MV-4-11 (cell line): ENCODE measurements at places on chromosomes 13 and 19.

GRCh38 chr19:1123885-1124677 is 20.3 kb downstream of the GPX4 start:
- no peak for DNase-seq

DNA sequence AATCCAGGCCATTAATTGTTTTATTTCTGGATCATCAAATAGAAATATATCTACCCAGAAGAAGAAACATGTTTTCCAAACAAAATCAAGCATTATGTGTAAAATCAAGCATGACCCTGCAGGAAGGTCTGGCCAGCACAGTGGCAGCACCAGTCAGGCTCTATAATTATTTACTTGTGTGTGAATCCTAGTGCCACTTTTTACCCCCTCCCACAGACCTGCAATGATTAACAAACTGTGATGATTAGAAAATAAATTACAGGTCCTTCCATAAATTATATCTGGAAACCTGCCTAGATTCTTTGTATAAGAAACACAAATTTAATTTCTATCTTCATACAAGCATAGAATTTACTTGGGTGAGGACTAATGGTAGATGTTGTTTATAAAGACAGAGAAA is 186.1 kb downstream of the GPC6 start:
- DNase-seq, result no peak

- no peak for DNase-seq
These were observed 44.4 kb downstream of the FAM124A start for GRCh38 chr13:51266642-51267041.

GRCh38 chr13:71773531-71773930 is 93.5 kb downstream of the DACH1 start:
- no peak for DNase-seq

DNA sequence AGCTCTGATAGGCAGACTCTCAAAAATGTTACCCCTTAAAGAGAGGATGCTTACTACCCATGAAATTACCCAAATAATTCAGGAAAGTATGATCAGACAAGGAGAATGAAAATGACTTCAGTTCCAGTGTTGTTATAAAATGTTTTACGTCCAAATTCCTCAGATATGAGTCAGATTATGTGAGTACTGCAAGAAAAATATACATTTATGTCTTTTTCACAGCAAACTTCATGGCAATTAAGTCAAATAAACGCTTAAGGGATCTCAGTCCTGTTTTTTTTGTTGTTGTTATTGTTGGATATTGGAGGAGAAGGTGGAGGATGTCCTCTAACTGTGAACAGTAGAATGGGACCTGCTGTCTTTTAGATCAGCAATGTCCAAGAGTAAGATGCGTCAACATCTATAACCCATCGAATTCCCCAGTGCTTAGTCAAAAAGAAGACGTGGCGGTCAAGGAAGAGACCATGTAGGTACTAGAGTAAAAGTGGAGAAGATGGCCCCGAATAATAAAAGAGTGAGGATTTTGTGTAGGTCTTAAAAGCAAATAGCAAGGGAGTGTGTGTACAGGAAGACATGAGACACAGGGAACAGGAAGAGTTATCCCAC is 215.4 kb upstream of the IRS2 start:
- no peak for DNase-seq

DNA sequence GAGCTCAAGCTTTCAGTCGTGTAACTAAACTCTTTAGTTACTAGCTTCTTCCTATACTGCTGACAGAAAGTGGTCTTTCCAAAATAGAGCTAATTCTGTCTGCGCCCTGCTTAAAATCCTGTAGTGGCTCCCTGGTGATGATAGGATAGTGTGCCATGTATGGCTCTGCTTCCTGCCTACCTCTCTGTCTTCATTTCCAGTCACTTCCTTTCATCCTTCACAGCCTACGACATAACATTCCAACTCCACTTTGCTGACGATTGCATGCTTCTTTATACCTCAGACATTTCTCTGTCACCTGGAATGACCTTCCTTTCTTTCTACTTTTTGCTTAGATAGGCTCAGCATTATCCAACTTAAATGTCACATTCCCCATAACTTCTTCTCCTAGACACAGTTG is 190.8 kb downstream of the MAB21L1 start:
- DNase-seq, result no peak

DNA sequence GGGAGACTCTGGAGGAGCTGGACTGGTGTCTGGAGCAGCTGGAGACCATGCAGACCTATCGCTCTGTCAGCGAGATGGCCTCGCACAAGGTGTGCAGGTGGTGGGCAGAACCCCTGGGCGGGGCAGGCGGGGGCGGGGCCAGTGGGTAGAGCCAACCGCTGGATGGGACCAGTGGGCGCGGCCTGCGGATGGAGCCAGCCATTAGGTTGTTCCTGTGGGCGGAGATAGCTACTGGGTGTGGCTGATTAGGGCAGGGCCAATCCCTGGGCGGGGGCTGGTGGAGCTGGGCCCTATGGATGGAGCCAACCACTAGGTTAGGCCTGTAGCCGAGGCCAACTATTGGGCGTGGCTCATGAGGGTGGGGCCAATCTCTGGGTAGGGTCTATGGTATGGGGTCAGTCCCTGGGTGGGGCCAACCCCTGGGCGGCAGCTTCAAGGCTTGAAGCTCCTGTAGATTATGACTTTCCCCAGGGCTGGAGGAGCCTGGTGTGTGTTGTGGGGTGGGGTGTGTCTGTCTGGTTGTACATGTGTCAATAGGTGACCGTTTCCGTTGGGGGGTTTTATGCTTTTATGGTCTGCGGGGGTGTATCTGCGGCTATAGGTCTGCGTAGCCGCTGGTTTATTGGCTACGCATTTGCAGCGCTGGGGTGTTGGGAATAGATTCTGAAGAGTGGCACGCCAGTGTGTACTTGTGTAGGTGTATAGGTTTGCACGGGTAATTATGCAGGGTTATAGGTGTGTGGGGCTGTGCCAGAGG is 30.7 kb downstream of the PDE4A start:
- DNase-seq, result peak; percentile 44

DNA sequence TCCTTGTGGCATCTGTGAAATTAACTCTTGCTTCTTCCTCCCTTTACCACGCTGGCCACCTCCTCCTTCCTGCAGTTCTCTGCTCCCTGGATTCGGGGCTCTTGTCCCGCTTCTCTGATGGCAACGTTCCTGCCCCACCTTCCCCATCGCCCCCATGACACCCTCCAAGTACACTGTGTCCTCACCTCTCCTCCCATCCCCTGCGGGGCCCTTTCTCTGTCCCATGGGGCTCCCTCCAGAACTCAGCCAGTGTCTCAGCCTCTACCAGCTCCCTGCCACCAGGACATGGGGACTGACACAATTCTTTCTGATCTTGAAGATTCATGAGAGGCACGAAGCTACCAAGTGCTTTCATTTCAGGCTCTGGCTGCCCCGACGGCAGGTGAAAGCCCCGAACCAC is 9.1 kb downstream of the CARS2 start:
- DNase-seq, result no peak

DNA sequence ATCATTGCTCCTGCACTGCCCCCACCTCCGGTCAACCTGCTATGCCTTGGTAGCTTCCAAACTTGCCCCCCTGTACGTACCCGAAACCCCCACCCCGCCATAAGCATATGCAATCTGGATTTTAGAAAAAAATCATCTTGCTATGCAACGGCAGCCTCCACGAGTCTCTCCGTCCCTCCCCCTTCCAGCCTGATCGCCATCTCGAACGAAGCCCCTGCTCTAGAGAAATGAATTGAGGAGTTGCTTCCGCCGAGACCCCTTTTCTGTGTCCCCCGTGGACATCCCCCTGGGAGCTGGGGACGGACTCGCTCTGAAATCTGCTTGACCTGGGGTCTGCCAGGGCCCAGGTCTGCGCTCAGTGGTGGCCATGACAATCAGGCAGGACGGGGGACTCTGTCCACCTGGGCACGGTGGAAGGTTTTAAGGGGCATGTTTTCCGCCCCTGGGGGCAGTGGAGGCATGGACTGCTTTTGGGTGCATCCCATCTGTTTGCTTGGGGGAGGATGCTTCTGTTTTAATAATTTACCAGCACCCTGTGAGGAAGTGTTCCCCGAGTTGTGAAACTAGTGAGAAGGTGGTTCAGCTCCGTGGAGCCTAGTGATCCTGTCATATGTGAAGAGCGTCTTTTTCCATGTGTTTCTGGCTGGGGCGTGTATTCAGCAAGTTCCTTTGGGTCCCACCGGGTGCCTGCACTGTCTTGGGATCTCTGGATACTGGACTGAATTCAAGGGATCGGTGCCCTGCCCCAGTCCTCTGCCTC is 1.0 kb downstream of the KDM4B start:
- DNase-seq, result peak; percentile 86

DNA sequence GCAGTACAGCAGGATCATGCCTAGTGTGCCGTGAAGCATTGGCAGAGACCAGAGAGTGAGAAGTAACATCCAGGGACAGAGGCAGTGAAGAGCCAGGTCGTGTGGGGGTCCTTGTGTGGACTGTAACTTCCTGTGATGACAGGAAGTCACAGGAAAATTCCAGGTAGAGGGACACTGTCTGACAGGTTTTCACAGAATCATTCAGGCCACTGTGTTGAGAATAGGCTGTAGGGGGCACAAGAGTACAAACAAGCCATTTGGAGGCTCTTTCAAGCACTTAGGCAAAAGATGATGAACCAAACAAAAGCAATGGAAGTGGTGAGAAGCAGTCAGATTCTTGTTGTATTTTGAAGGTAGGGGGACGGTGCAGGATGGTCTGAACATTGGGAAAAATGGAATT is 46.4 kb downstream of the N4BP2L1 start:
- peak; percentile 15 for DNase-seq

DNA sequence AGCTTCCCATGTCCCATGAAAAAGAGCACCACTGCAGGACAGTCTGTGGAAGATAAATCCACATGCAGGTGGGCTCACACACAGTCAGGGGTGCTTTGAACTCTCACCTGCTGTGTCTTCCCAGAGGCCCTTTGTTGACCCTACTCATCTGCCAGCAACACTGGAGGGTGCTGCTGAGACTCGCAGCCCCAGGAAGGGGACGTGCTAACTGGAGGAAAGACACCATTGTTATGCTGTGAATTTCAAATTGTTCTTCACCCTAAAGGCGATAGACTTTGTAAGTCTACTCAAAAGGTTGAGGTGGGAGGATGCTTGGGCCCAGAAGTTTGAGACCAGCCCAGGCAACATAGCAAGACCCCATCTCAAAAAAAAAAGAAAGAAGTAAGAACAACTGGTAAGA is 107.3 kb upstream of the SERP2 start:
- no peak for DNase-seq
